Activated CD4-positive, alpha-beta T cell treated with anti-CD3 and anti-CD28 coated beads for 24 hours (primary cell): ENCODE measurements at places on chromosomes 16 and 17.

GRCh38 chr17:42177684-42178083 lies 3.3 kb downstream of the KCNH4 start:
- DNase-seq: no peak

DNA sequence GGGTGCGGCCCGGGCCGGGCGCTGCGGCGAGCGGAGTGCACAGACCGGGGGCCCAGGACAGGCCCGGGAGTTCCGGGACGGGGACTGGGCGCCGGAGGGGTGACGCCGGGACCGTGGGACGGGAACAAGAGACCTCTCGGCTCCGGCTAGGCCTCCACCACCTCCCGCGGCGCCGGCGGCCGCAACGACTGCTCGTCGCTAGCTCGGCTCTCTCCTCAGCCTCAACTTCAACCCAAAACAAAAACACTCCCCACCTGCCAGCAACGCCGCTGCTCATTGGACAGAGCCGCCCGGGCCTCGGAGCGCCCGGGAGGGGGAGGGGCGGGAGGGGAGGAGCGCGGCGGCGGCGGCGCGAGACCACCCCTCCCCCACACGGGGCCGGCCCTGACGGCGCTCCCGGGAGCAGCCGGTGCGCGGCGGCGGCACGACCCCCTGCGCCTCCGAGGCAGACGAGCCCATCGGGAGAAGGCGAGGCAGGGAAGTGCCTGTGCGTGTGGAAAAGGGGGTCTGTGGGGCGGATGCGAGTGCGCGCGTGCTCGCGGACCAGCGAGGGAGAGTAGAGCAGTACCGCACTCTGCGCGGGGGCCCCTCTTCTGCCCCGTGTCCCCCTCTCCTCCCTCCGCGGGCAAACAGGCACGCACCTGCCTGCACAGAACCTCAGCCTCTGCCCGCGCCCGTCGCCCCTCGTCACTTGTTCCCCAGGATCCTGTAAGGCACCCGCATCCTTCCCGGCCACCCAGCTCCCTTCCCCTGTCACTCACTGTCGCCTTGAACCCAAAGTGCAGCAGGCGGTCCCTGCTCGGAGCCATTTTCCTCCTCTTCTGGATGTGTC lies at the start of gene FBXL20:
TSS of gene FBXL20 (minus strand) at position 215 of the 832 bp plus-strand sequence. CDS start 224 bp downstream, outside the sequence.
- DNase-seq: peak; percentile 88

- DNase-seq: no peak
Observed at GRCh38 chr17:28711723-28712031, at the start of gene PROCA1. TSS of gene PROCA1 (minus strand) at chr17:28711888. CDS start at chr17:28711660, 228 bp downstream.

GRCh38 chr16:67563708-67564468 lies 1.6 kb downstream of the CTCF start:
- no peak for DNase-seq

- DNase-seq: no peak
Observed at GRCh38 chr17:66040402-66040801, 151.5 kb downstream of the CEP112 start.

DNA sequence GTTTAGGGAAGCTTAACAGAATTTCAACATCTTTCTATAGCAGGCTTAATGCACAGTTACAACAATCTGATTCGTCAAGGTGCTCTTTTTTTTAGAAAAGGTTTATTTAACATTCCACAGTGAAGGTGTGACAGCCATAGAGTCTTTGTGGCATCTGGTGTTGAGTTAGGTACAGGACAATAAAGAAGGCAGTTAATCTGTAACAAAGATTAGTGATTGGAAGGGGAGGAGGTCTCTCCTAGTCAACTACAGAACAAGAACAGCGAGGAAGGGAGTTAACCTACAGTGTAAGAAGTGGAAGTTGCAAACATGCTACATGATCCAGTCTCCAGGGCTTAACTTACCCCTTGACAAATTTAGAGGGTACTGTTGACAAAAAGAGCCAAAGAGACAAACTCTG lies 3.0 kb upstream of the ZDHHC7 start:
- no peak for DNase-seq

DNA sequence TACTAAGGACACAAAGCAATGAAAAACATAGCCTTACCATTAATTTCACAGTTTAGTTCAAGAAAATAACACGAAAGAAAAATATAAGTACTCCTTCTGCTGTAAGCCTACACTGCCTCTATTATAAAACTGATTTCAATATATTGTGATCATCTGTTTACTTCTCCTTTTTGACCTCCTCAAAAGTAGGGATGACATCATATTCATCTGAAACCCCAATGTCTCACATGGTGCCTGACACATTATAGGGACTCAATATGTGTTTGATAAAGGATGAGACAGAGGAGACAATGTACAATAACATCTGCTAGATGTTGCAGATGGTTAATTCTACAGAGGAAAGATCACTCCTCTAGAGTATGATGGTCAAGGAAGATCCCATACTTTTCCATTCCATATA lies 118.4 kb upstream of the NOG start:
- DNase-seq: no peak

DNA sequence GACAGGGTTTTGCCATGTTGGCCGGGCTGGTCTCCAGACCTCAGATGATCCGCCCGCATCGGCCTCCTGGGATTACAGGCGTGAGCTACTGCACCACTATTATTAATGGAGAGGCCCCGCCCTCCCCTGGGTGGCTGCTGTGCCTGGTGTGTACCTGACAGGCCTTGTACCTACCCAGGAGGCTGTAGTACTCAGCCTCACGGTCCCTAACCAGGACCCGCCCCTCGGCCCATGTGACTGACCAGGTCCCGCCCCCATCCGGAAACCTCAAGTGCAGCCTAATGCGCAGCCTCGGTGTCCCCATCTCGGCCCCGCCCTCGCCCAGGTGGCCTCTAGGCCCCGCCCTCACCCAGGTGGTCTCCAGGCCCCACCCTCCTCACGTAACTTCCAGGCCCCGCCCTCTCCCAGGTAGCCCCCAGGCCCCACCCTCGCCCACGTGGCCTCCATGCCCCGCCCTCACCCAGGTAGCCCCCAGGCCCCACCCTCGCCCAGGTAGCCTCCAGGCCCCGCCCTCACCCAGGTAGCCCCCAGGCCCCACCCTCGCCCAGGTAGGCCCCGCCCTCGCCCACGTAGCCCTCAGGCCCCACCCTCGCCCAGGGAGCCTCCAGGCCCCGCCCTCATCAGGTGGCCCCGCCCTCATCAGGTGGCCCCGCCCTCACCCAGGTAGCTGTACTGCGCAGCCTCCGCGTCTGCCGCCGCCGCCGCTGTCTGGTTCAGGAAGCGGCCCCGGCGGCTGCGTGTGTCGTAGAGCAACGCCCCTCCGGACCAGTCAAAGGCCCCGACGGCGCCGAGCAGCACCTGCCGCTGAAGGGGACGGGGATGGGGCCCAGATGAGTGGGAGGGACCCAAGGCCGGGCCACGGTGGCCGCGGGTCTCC lies 31.0 kb downstream of the HASPIN start:
- DNase-seq: peak; percentile 52

DNA sequence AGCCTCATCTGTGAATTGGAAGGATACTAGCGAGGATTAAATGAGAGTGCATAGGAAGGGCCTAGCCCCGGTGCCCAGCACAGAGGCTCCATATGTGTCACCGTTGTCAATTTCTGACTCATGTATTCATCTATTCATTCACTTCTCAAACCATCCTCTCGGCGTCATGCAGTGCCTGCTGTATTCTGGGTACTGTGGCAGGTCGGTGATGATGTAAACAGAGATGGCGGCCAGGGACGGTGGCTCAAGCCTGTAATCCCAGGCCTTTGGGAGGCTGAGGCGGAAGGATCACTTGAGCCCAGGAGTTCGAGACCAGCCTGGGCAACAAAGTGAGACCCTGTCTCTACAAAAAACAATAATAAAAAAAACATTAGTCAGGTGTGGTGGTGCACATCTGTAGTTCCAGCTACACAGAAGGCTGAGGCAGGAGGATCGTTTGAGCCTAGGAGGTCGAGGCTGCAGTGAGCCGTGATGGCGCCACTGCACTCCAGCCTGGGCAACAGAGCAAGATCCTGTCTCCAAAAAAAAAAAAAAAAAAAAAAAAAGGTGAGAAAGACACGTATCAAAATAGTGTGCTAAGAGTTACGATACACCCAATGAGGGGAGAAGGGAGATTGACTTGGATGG lies 4.3 kb upstream of the PPP1R1B start:
- no peak for DNase-seq

- DNase-seq: no peak
Observed at GRCh38 chr16:87448866-87449265, 44.0 kb downstream of the ZCCHC14 start.

DNA sequence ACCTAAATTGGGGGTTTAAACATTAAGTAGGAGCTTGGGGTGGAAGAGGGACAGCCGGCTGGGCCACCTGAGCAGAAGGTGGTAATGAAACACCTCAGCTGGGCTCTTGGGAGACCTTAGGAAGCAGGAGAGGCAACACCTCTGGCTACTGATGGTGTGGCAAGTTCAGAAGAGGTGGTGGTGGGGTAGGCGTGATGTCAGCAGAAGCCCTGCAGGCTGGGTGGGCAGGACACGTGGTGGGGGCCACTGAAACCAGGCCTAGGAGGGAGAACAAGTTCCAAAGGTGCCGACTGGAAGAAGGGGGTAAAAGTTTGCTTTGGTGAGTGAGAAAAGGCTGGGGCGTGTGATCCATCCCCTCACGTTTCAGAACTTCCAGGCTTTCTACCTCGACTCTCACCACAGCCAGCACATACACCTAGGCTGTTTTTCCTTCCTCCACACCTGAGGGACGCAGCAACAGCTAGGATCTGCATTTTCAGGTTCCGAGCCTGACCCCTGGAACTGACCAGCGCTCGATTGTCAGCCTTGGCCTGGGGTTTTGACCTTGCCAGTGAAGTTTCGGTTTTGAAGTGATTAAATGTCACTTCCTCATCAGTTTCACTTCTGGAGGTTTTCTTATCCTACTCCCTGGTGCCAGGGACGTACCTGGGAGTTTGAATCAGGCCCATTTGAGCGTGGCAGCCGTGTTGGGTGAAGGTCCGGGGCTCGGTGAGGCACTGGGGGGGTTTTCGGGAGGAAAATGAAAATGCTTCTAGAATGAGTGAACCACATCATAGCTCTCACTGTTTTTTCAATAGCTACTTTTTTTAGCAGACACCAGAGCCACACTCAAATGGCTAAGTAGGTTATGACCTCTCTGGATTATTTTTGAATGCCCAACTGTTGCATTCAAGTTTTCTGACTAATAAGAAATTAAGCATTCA lies 10.0 kb downstream of the SNN start:
- DNase-seq: no peak

- DNase-seq: no peak
Observed at GRCh38 chr16:74951681-74952080, 33.2 kb downstream of the WDR59 start.

DNA sequence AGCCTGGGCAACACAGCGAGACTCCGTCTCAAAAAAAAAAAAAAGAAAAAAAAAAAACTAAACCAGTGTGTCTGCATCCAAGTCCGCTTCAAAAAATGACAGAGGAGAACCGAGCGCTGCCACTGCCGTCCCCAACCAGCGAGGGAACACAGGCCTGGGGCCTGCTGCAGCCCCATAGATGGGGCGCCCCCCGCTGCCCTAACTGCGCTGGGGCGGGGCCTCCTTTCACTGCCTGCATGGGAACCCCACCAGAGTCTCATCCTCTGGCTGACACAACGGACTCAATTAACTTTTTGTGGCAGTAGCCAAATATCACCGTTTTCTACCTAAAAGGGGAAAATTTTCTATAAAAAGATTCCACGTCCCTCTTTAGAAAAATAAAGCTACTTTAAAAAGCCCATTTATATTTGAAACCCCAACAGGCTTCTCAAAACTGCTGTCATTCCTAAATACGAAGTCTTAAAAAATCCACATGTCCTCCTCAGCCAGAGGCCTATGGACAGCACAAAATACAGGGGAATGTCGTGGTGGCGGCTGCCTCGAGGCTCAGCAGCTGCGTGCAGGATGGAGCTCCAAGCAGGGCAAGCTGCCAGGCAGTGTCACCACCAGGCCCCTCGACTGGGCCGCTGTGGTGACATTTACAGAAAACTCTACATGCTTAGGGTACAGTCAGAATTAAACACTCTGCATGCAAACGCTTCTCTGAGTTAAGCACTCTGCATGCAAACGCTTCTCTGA lies 30.3 kb downstream of the KLHDC4 start:
- no peak for DNase-seq
